Vagina (tissue), 2 donors: ENCODE measurements at places on chromosomes 16 and 17. TPM values are rescaled to one million over a fixed set of nuclear protein-coding genes. Genes with fewer than 3 reads are reported as not detected.

SHCBP1 gene
- total RNA-seq, result 0.74 TPM

GRCh38 chr16:1002399-1003166, 21.0 kb downstream of the SOX8 start:
- no peak for DNase-seq
- H3K4me3 ChIP-seq, result peak overlapping the region; percentile 13
- H3K36me3 ChIP-seq, result no peaks in the 10 kb centered on the region
- no peak overlapping the region for H3K27ac ChIP-seq
- peaks cover 11% of the 10 kb centered on the region for H3K4me1 ChIP-seq

SLC16A13 gene
- total RNA-seq, result 2.0 TPM

GRCh38 chr16:8483396-8483795, 106.9 kb downstream of the TMEM114 start:
- H3K27me3 ChIP-seq, result no peaks in the 10 kb centered on the region
- H3K4me1 ChIP-seq, result no peaks in the 10 kb centered on the region
- no peak overlapping the region for H3K4me3 ChIP-seq
- no peak for DNase-seq
- no peaks in the 10 kb centered on the region for H3K36me3 ChIP-seq

DNA sequence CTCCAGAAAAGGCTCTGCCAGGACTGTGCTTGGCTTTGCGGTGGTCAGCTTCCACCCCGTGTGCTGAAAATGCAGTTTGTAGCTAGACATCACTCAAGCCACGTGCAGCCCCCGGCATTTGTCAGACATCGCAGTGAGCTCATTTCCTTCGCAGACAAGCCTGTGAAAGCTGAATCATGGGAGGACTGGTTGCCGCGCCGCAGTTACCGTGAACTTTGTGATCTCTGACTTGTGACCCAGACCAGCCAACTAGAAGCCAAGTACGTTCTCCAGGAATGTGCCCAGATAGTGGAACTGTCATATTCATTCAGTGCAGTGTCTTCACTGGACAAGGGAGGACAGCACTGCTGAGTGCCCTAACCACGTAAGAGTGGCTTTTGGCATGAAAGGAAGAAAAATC, 58.1 kb downstream of the NDE1 start:
- H3K27ac ChIP-seq, result no peak overlapping the region
- no peak for DNase-seq
- no peaks in the 10 kb centered on the region for H3K27me3 ChIP-seq
- H3K4me3 ChIP-seq, result no peak overlapping the region
- no peaks in the 10 kb centered on the region for H3K36me3 ChIP-seq

NCBP3 gene
- total RNA-seq, result 20.6 TPM

CSH1 gene
- total RNA-seq, result not detected

GRCh38 chr17:73589363-73589980, 54.8 kb downstream of the SDK2 start:
- H3K27me3 ChIP-seq, result no peaks in the 10 kb centered on the region
- no peaks in the 10 kb centered on the region for H3K4me1 ChIP-seq
- H3K4me3 ChIP-seq, result no peak overlapping the region

DNA sequence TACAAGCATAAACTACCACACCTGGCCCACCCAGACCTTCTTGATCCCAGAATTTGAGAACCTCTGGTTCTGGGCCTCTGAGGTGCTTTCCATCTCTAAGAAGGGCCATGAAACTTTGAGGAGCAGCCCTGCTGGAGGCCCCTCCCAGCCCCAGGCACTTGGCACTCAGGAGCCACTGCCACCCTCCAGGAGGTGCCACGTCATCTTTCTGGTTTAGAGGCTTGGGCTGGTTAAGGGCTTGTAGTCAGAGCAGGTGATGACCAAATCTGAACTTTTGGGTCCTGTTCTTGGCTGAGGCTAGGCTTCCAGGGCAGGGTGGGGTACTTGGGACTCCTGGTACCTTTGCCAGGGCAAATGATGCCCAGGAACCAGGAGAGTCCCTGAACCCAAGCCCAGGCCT, 13.8 kb upstream of the DLX4 start:
- H3K27me3 ChIP-seq, result no peaks in the 10 kb centered on the region
- DNase-seq, result no peak
- H3K27ac ChIP-seq, result no peak overlapping the region
- H3K4me1 ChIP-seq, result no peaks in the 10 kb centered on the region
- H3K4me3 ChIP-seq, result no peak overlapping the region
- H3K36me3 ChIP-seq, result no peaks in the 10 kb centered on the region

GRCh38 chr17:28567604-28568003, 3.7 kb downstream of the PIGS start:
- H3K36me3 ChIP-seq, result no peaks in the 10 kb centered on the region
- DNase-seq, result no peak
- H3K27me3 ChIP-seq, result no peaks in the 10 kb centered on the region
- H3K4me3 ChIP-seq, result no peak overlapping the region
- H3K27ac ChIP-seq, result no peak overlapping the region

DNA sequence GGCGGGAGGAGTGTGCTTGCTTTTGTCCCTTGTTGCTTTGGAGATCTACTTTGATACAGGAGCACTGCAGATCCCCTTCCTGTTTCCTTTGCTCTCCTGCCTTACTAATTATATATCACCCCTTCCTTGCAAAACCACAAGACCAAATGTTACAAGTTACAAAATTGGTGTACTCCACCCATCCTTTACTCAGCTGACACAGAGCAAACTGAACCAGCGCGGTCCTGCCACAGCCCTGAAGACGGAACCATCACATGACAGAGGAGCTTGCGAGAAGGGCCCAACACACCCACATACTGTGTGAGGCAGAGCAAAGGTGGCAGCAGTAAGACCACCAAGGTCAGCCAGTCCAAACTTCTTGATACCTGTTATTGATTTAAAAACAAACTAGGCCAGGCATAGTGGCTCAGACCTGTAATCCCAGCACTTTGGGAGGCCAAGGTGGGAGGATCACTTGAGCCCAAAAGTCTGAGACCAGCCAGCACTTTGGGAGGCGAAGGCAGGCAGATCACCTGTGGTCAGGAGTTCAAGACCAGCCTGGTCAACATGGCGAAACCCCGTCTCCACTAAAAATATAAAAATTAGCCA, 33.2 kb downstream of the CYTH1 start:
- peaks cover 47% of the 10 kb centered on the region for H3K4me1 ChIP-seq
- peak overlapping the region; percentile 92 for H3K27ac ChIP-seq
- H3K27me3 ChIP-seq, result no peaks in the 10 kb centered on the region
- no peak overlapping the region for H3K4me3 ChIP-seq

GRCh38 chr17:229709-230394, 48.4 kb upstream of the DOC2B start:
- no peak overlapping the region for H3K4me3 ChIP-seq
- no peaks in the 10 kb centered on the region for H3K27me3 ChIP-seq
- no peaks in the 10 kb centered on the region for H3K36me3 ChIP-seq
- no peak overlapping the region for H3K27ac ChIP-seq
- no peak for DNase-seq

CCL4L2 gene
- 5.2 TPM for total RNA-seq

DNA sequence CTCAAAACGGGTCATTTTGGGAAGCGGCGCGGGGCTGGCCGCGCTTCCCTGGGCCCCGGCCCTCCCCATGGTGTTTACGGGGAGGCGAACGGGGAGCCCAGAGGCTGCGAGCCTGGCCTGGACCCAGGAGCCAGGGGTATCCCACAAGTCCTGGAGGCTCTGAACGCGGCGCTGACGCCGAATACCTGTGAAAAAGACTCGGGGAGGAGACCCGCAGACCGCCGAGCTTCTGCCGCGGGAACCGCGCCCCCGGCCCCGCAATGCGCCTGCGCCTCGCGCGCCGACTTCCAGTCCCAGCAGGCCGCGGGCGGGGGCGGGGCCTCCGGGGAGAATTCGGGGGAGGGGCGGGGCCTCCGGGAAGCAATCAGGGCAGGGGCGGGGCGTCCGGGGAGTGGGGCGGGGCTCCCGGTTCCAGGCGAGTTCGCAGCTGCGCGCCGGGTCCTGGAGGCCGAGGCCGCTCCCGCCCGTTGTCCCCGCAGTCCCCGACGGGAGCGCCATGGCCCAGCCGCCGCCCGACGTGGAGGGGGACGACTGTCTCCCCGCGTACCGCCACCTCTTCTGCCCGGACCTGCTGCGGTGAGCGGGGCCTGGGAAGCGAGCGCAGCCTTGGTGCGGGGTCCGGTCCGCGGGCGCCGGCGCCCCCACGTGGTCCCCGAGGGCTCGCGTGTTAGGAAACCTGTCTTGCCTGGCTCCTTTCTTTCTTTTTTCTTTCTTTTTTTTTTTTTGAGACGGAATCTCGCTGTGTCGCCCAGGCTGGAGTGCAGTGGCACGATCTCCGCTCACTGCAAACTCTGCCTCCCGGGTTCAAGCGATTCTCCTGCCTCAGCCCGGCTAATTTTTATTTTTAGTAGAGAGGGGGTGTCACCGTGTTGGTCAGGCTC, at the start of gene DECR2:
DECR2 (plus strand) TSS at position 418 of the 881 bp plus-strand sequence; CDS start at position 497, 79 bp downstream.
- peak within 1 kb of the TSS; percentile 96 for H3K27ac ChIP-seq
- peaks cover 29% of the 10 kb centered on the region for H3K4me1 ChIP-seq
- peak; percentile 94 for DNase-seq
- H3K27me3 ChIP-seq, result no peaks in the 10 kb centered on the region
- H3K4me3 ChIP-seq, result peak within 1 kb of the TSS; percentile 58
- H3K36me3 ChIP-seq, result no peaks in the 10 kb centered on the region

HAS3 gene
- total RNA-seq, result 25.8 TPM

FBXO39 gene
- total RNA-seq, result not detected
